ENCODE measurements at places on chromosomes 3 and 15. TPM values are rescaled to one million over a fixed set of nuclear protein-coding genes. Genes with fewer than 3 reads are reported as not detected.

Gene PROK2
- 0.33 TPM for total RNA-seq

Gene ST8SIA2
- not detected for total RNA-seq

Gene SV2B
- total RNA-seq: not detected

Gene TLE3
- total RNA-seq: 73.1 TPM

Gene USP13
- 13.8 TPM for total RNA-seq

Gene SCG3
- not detected for total RNA-seq

Gene CCDC39
- total RNA-seq: not detected

Gene ITPKA
- total RNA-seq: 0.53 TPM

Gene GOLGA6B
- not detected for total RNA-seq

Gene TUSC7
- total RNA-seq: not detected

Gene SKOR1
- total RNA-seq: 0.16 TPM

Gene LTF
- not detected for total RNA-seq

Gene ISG20
- 27.2 TPM for total RNA-seq

Gene VWA5B2
- total RNA-seq: 0.11 TPM

Gene FBXL22
- total RNA-seq: 1.1 TPM

Gene FAM107A
- not detected for total RNA-seq

Gene MUSTN1
- 0.79 TPM for total RNA-seq

Gene MYLK
- 0.09 TPM for total RNA-seq

Gene FHIT
- total RNA-seq: 4.2 TPM

Gene GOLGA6L7
- not detected for total RNA-seq

Gene INSYN1
- total RNA-seq: not detected

Gene SHQ1
- total RNA-seq: 37.7 TPM

Gene CCRL2
- 2.7 TPM for total RNA-seq

Gene SERINC4
- total RNA-seq: 0.20 TPM

Gene TNNC1
- 2.3 TPM for total RNA-seq

Gene FBN1
- total RNA-seq: 0.13 TPM
